ENCODE measurements at places on chromosomes 12 and 14.

DNA sequence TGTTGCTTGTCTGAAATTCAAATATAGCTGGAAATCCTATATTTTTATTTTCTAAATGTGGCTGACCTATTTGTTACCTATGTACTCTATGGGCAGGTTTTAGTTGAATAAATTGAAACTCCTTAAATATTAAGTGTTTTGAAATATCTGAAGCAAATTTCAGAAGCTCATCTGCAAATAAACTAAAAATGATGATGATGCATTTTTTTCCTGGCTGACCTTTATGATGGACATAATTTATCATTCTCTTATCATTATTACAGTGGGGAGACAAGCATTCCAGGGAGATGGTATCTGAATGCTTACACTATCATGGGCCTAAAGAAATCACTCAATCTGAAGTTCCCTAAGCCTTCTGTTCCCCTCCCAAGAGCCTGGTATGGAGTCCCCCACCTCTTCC lies 1225.2 kb downstream of the AACS start:
- no peak for DNase-seq

DNA sequence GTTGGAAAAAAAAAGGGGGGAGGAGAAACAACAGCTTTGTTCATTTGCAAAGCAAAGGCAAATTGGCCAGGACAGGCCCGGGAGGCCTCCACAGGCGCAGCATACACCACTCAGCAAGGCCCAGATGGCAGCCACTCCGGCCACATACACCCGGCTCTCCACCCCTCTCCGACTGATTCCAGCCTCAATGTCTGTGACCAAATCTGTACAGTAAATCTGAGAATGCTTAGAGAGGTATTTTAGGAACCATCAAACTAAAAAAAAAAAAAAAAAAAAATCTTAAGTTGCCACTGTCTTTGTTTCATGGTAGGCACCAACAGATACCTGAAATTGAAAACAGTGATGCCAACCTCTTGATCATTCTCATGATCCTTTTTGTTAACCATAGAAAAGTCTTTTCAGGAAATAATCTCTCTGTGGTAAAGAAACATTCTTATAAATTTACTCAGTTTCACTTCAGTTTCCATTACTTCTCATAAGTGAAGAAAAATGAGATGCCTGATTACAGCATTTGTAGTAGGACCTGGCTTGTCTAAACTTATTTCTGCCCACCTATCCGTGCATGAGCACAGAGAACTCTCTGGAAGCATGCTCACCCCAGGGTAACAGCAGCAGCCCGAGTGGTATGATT lies 20.2 kb downstream of the VPS37B start:
- no peak for DNase-seq

- no peak for DNase-seq
These were observed 121.5 kb upstream of the CPM start for GRCh38 chr12:69054343-69055056.

DNA sequence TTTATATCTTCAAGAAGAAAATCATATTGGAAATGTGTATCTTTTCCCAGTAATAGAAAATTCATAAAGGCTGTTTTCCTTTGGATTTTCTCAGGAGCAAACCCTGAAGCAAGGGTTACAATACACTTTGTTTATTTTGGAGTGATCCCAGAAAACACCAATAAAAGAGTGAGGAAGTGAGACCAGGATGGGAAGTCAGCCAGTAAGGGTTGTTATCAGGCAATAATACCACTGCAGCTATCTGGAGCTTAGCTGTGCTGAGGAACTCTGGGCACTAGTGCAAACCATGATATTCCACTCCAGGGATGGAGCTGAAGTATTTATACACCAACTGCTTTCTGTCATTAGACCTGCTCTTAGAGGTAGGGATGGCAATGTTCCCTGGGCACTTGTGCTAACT lies 1002.3 kb downstream of the FLRT2 start:
- no peak for DNase-seq

DNA sequence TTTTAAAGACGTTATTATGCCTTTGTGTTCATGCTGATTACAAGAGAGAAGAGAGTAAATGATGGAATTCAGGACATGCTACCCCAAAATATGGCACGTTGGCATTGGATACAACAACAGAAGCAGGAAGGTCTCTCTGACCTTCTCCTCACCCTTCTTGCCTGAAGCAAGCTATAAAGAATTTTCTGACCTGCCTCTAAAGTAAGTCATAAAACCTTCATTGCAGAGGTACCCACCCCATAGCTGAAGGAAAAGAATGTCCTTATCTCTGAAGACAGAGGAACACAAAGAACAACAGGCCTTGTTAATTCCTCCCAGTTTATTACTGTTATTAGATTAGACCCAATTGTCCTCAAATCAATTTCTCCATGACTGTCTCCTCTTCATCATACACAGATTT lies 176.2 kb downstream of the FBXL14 start:
- no peak for DNase-seq

GRCh38 chr12:125395583-125396215 lies 330.5 kb downstream of the AACS start:
- DNase-seq, result no peak

DNA sequence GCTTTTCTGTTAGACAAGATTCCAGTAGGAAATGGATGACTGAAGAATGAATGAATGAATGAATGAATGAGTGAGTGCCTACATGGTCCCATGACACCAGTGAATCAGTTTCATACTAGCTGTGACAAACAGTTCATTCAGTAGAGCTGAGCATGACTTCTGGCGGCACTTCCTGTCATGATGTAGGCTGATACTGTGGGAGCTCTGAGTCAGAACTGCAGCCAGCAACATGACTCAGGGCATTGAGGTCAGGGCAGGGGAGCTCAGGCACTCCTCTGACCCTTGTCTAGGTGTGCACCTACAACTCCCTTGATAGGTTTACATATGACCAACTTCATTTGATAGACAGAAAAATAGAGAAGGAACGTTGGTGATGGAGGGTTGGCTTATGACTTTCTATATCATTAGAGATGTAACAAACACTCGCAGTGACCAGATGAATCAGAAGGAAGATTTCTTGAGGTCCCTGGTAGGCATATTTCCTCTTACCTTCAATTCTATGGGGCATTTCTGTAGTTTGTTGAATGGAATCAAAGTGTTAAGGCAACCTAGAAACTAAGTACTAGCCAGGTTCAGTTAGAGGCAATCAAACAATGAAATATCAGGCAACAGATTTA lies 139.3 kb upstream of the ARHGAP5 start:
- no peak for DNase-seq

GRCh38 chr12:89135976-89136634 lies 216.2 kb downstream of the DUSP6 start:
- DNase-seq, result no peak

- DNase-seq, result no peak
These were observed 36.7 kb downstream of the CHST11 start for GRCh38 chr12:104493496-104493895.

- DNase-seq, result no peak
These were observed 371.9 kb downstream of the ATP23 start for GRCh38 chr12:58313091-58313855.

DNA sequence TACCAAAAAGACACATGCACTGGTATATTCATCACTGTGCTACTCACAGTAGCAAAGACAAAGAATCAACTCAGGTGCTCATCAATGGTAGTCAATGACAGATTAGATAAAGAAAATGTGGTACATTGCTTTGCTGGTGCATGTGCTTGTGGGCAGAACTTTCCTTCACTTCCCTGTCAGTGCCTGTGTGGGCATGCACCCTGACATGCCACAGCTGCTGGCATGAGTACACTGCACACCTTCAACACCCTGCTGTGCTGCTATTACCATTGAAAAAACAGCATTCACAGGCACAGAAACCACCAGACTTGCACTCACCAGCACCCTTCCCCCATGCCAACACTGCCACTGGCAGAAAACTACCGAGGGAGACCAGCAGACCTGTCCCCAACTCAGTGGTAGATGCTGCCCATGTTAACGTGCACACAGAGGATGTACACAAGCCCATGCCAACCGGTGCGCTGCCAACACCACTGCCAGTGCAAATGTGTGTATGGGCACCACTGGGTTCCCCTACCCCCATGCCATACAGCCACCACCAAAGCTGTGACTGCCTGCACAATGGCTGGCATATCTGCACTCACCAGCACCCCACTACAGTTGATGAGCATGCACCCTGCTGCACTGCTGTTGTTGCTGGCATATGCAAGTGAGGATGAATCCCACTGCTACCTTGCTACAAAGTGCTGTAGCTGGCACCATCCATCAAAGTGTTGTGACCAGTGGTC lies 57.4 kb downstream of the APOBEC1 start:
- no peak for DNase-seq

DNA sequence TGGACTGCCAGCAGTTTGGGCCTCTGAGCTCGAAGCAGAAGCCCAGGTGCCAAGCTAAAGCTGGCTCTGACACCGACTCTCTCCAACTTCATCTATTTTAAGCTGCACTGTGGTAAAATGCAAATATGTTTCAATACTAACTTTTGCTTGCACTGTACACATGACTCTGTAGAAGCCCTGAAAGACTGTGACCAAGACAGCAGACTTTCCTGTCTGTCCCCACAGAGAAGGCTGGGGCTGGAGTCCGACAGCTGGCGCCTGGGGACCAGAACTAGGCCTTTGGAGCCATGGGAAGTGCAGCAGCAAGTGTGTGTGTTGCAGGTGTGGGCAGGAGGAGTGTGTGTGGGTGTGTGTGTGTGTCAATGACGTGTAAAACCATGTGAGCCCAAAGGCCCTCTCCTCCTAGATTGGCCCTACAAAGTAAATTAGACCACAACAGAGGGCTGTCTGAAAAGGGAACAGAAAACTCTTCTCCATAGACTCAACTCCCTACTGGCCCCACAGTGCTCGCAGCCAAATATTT lies 16.4 kb upstream of the RAB35 start:
- no peak for DNase-seq

DNA sequence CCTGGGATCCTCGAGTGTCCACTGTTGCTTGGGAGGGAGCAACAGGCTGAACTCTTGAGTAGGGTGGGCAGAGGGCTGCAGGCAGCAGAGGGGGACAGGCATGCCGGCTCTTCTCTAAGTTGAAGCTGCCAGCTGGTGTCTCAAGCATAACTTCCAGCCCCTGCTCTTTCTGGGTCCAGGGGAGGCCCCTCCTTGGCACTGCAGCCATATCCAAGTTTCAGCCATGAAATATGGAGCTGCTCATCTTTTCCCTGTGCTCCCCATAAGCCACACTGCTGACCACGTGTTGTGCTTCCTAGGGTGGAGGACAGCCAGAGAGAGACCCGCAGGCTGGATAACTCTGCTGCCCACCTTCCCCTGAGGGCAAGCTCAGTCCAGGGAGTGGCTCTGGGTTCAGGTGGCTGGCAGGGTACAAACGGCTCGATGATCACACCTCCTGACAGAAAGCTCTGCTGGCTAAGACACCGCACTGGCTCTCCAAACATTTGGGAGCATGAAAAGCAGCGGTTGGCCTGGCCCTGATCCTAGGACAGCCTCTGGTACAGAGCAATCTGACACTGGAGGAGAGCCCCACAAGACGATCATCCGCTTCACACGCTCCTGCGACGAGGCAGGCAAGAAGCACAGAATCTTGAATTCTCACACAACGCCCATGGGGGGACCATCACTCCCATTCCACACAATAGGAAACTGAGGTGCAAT lies 79.6 kb downstream of the PITPNM2 start:
- DNase-seq, result no peak

DNA sequence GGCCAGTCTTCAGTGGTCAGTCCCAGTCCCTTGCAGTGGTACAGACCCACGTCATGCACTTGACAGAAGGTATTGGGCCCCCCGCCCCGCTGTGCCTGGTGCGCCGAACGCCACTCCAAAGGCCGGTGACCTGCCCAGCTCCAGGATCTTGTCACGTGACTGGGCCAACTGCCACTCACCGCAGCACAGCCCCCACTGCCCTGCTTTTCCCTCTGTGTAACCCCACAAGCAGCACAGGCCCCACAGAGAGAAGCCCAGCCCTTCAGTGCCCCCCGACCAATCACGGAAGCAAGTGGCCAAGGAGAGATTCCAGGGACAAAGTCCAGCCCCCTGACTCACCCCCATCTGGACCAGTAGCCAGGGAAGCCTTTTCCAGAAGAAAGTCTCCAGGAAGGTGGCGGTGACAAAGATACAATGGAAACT lies 498 bp downstream of the GPR132 start:
- no peak for DNase-seq

- no peak for DNase-seq
These were observed 108.2 kb upstream of the ATF7IP start for GRCh38 chr12:14257303-14257733.

DNA sequence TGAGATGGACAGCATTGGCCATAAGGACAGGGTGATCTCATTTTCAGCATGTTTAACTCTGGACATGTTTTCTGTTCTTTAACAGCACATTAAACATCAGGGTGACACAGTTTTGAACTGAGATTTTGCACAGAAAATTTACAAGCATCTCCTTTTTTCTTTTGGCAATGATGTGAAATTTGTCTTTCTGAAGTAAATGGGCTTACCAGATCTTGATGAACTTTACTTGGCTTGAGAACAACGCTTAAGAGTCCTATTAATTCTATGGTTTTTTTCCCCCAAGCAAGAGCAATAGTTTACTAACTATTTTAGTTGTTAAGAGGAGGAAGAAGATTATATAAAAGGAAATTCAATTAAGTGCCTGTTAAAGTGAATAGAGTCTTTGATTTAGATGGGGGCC lies 491.0 kb downstream of the SNAPC1 start:
- DNase-seq, result no peak

DNA sequence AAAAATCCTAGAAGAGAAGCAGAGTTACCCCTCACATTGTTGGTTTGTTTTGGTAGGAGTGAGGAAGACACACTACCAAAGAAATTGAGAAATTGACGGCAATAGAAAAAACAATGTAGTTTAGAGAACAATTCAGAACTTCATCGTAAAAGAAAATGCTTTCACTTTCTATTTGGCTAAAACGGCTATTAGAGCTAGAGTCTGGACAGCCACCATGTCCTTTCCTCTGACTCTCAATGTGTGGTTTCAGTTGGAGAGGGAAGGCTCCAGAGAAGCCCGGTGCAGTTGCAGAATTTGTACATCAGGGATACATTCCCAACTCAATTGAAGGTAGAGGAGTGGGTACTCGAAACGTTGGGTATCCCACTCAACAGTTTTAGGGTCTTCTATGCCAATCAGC lies 535.3 kb downstream of the GALC start:
- no peak for DNase-seq

Data from H7 (cell line).